ENCODE measurements at places on chromosomes 13 and 19.

- DNase-seq: no peak
Measured at GRCh38 chr19:35569281-35569781, 5.9 kb upstream of the ATP4A start.

DNA sequence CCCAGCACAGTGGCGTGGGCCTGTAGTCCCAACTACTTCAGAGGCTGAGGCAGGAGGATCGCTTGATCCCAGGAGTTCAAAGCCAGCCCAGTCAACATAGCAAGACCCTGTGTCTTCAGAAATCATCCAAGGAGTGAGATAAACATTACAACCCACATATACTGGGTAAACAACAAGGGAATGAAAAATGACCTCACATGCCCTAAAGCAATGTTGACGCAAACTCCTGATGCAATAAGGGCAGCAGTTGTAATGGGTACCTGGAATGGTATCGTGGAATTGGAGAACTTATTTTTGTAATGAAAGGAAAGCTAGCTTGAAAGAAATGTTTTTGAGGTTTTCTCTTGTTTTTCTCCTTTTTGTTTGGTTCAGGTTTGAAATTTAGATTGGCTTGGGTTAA is 24.5 kb upstream of the LGALS16 start:
- DNase-seq: no peak

DNA sequence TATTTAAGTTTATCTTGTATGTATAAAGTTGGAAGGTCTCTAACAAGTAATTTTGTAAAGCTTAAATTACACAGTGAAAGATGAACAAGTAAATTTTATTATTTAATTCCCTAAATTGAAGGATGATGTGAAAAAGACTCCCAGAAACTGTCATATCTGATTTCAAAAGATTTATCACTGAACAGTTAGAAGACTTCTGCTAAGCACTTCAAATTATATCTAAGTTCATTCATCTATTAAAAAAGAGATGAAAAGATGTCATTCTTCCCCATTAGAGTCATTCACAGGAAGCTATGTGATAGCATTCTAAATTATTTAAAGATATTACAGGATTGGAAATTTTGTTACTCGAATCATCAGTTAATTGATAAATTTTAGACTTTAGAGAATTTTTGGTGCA is 359.4 kb downstream of the ITGBL1 start:
- no peak for DNase-seq

GRCh38 chr19:50384685-50385535 is 763 bp downstream of the POLD1 start:
- no peak for DNase-seq

DNA sequence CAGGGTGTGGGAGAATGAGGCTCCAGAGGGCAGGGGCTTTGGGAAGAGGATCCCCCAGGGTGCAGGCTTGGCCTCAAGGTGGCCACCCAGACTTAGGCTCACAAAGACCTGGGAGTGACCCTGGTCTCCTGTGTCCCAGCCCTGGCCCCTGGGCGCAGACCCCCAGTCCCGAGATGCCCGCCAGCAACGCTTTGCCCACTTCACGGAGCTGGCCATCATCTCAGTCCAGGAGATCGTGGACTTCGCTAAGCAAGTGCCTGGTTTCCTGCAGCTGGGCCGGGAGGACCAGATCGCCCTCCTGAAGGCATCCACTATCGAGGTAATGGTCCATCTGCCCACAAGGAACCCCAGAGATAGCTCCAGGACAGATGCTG is 2.6 kb downstream of the NR1H2 start:
- DNase-seq: no peak

GRCh38 chr19:33496038-33496895 is 25.3 kb downstream of the PEPD start:
- DNase-seq: no peak

DNA sequence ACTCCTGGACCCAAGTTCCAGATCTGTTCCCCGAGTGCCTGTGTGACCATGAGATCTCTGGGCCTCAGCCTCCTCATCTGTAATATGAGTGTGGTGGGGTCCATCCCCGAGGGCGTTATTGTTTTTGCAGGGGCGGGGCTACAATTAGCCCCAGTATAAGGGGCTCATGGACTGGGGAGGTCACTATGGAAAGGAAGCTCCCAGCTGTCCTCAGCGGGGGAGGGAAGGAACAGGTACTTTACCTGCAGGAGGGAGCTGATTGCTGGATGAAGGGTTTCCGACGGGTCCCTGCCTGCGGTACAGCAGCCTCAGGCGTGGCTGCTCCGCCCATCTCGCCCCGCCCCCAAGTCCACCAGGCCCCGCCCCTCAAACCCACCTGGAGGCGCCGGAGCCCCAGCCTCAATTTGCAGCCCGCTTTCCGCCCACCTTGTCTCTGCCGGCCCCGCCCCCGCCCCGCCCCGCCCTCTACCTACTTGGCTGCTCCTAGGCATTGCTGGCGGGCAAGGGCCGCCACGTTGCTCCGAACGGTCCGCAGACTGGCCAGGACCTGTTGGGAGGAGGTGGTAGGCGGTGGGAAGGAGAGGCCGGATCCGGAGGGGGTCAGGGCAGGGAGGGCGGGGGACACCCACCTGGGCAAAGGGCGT is 5.5 kb downstream of the PDE4C start:
- DNase-seq: no peak

GRCh38 chr19:19181488-19181998 is 10.4 kb downstream of the BORCS8 start:
- DNase-seq: no peak

DNA sequence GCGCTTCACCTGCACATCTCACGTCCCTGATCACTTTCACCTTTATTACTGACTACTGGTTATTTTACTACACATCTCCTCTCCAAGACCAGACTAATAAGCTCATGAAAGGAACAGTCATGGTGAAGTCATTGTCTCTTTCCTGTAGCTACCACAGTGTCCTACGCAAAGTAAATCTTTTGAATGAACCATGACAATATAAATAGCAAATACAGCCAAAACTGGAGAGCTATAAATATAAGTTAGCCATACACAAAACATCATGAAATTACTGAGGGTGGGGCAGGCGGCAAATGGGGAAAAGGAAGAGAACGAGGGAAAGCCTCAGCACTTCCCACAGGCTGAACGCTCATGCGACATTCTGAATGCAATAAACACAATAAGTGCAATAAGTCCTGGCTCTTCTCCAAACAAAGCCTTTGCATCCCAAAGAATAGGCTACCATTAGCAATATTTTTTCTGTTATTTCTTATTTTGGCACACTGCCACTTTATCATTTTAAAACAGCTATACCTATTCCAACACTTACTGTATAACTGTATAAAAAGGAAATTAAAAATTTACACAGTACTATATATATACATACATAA is 62.5 kb downstream of the TUBGCP3 start:
- no peak for DNase-seq

- DNase-seq: no peak
Measured at GRCh38 chr13:30746791-30747190, 11.4 kb downstream of the ALOX5AP start.

- DNase-seq: no peak
Measured at GRCh38 chr13:19362946-19363510, 181.4 kb upstream of the TUBA3C start.

GRCh38 chr19:40567750-40568494 is 8.8 kb upstream of the SHKBP1 start:
- no peak for DNase-seq

DNA sequence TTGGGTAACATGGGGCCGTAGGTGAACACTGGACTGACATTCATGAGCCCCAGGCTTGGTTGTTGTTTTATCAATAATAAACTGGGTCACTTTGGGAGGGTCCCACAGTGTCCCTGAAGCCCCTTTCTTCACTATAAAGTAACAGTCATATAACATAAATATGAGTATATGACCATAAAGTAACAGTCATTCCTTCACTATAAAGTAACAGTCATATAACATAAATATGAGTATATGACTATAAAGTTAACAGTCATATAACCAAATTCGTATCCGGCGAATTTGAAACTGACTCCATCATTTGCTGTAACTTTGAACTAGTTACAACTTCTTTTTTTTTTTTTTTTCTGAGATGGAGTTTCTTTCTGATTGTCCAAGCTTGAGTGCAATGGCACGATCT is 210.3 kb downstream of the KATNAL1 start:
- DNase-seq: no peak

DNA sequence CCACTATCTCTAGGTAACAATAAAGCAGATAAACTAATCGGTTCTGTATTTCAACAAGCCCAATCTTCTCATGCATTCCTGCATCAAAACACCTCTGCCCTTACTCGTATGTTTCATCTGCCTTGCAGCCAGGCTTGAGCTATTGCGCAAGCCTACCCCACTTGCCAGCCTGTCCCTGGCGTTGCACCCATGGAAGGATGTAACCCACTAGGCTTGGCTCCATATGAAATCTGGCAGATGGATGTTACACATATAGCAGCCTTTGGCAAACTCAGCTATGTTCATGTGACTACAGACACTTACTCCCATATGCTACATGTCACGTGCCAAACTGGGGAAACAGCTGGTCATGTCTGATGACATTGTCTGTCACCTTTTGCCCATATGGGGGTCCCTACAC is 11.9 kb upstream of the ZNF549 start:
- no peak for DNase-seq

- no peak for DNase-seq
Measured at GRCh38 chr13:112954488-112955270, 14.3 kb upstream of the MCF2L start.

GRCh38 chr13:104953588-104953987 is 1581.9 kb downstream of the EFNB2 start:
- DNase-seq: no peak

GRCh38 chr13:23792680-23793079 is 96.5 kb downstream of the MIPEP start:
- DNase-seq: no peak

DNA sequence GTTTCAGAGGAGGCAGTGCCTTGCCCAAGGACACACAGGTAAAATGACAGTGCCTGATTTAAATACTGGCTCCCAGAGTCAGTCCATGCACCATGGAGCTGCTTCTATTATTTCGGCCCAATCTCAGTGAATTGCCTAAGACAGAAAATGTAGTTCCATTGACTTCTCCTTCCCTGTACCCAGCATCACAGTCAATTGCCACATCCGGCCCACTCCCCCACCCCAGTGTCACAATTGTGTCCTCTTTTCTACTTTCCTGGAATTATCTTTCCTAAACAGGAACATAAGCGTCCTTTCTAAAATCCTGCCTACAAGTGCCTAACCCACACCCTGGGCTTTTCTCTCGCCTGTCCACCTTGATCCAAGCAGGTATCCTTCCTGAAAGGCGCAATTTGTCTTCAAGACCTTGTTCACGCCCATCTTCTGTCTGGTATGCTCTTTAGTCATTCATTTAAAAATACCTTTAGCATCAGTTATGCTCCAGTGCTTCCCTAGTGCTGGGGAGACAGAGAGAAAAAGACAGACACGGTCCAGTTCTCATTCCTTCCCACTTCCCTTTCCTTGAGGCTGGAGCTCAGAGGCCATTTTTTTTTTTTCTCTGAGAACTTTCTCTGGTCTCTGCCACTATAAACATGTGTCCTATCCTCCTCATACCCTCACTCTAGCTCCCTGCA is 411.4 kb downstream of the LIG4 start:
- no peak for DNase-seq

GRCh38 chr13:86882835-86883234 is 788.3 kb upstream of the SLITRK5 start:
- DNase-seq: no peak

DNA sequence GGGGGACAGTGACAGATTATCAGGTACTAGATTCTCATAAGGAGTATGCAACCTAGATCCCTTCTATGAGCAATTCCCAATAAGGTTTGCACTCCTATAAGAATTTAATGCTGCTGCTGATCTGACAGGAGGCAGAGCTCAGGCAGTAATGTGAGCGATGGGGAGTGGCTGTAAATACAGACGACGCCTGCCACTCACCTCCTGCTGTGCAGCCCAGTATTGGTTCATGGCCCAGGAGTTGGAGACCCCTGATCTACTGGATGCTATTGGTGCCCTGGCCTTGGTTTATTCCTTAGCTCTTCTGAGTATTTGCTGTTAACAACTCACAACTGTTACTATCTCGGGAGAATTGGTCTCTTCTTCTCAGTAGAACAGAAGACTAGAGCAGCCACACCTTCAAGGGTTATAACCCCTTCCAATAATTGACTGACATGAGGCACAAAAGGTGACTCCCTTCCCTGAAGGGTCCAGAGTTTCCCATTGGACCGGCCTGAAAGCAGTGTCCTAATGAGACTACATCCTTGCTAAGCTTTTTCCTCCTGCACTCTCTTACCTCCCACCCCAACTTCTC is 35.0 kb upstream of the RBM26 start:
- no peak for DNase-seq

DNA sequence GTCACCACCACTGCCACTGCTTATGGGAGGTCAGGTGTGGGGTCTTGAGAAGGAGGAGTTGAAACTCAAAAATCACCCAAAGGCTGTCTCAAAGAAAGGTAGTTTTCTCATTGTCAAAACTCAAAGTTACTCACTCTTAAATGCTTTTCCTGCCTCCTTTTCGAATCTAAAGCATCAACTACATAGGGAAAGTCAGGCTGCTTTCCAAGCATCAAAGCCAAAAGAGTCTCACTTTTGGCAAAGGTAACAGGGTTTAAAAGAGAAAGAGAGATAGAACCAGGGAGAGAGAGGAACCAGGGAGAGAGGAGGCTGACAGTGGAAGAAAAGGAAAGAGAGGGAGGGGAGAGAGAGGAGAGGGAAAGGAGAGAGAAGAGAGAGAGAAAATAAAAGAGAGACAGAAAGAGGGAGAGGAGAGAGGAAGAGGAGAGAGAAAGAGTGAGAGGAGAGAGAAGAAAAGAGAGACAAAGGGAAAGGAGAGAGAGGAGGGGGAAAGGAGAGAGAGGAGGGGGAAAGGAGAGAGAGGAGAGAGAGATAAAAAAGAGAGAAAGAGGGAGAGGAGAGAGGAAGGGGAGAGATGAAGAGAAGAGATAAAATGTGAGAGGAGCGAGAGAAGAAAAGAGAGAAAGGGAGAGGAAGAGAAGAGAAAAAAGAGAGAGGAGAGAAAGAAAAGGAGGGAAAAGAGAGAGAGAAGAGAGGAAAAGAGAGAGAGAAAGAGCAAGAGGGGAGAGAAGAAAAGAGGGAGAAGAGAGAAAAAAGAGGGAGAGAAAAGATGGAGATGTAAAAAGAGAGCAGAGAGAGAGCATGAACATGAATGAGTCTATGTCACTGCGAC is 262.0 kb upstream of the TSHZ3 start:
- DNase-seq: no peak

DNA sequence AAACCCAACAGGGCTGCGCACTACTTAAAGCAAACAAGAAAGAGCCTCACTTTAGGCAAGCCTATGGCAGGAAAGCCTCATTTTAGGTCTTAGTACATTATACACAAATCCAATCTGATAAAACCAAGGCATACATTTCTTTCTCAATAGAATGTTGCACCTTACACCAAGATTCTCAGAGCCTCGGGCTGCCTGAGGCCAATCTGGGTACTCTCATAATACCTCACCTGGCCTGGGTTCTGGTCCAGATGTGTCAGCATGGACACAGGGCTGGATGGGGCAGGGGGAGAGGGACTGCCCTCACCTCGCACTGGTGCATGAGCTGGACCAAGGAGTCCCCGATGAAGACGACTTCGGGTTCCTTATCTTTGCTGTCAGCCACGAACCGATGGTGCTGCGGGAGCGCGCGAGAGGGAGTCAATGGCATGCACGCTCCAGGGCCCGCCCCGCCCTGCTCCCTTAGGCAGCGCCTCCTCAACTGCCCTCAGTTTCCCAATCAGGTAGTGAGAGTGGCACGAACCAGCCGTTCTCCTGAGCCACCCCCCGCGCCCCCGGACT is at the start of gene PRR19:
PRR19 (plus strand) TSS at position 487 of the 558 bp plus-strand sequence. CDS start 7,453 bp downstream, outside the sequence.
- DNase-seq: no peak

All from activated naive CD8-positive, alpha-beta T cell treated with anti-CD3 and anti-CD28 coated beads for 36 hours (primary cell).